ENCODE measurements at places on chromosomes 12 and 14. TPM values are rescaled to one million over a fixed set of nuclear protein-coding genes. Genes with fewer than 3 reads are reported as not detected.

GRCh38 chr12:107109726-107110719 lies 16.7 kb upstream of the CRY1 start:
- DNase-seq: no peak

DNA sequence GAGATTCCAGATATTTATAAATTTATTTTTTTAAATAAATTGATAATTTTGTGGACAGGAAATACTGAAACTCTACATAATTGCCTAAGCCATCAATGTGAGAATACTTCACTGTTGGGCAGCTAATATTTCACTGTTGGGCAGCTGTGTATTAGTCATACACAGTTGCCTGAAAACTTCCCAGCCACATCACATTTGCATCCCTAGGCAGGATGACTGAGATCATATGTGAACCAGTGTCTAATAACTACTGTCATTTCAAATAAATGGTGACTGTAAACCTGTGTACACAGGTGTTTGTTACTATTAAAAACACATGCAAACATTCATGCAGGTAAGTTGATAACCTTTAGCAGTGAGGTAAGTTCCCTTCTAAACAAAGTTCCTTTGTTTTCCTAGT lies 43.9 kb downstream of the TMTC3 start:
- DNase-seq: no peak

DNA sequence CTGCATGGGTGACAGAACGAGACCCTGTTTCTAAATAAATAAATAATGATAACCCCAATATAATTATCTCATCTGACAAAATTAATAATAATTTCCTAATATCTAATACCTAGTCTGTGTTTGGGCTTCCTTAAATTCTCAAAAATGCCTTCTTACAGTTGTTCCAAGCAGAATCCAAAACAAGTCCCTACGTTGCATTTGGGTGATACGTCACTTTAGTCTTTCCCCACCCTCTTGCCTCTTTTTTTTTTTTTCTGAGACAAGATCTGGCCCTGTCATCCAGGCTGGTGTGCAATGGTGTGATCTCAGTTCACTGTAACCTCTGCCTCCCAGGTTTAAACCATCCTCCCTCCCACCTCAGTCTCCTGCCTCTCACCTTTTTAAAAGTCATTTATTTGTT lies 26.7 kb downstream of the VEZT start:
- no peak for DNase-seq

The KRT83 gene
- polyA plus RNA-seq: not detected

Measured in right renal pelvis (tissue), 4 donors.